ENCODE measurements at places on chromosomes 2 and 18.

- peak; percentile 26 for DNase-seq
These were observed 4.4 kb upstream of the SEMA4C start for GRCh38 chr2:96874198-96874831.

GRCh38 chr2:15652801-15653200 lies 61.1 kb downstream of the DDX1 start:
- DNase-seq, result no peak

DNA sequence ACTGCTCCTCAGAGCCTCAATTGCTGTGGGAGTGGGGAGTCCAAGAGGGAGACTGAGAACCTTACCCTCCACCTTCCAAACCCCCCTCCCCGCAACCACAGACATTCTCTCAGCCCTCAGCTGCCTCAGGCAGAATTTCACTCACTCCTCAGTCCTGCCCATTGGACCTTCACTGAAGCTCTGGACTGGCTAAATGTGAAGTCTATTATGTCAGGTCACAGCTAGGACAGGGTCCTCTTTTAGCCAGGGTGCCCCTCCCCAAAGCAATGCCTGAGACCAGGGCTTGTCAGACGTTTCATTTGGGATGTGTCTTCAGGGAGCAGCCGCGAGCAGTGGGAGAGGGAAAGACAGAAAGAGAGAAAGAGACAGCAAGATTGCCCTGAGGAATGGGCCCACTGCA lies 199.3 kb upstream of the CCDC68 start:
- no peak for DNase-seq

DNA sequence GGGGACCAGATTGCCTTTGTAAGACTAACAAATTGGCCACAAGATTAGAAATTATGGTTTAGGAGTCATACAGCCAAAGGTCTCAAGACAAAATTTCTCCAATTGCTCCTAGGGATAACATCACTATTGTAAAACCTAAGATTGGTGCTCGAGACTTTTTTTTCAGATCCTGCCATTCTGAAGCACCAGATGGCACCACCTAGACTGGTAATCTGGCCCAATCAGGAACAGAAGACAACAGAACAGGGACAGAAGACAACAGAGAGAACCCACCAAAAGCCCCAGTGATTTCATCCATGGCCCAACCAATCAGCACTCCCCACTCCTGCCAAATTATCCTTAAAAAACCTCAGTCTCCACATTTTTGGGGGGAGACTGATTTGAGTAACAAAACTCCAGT lies 66.8 kb downstream of the LINC00305 start:
- DNase-seq, result no peak

DNA sequence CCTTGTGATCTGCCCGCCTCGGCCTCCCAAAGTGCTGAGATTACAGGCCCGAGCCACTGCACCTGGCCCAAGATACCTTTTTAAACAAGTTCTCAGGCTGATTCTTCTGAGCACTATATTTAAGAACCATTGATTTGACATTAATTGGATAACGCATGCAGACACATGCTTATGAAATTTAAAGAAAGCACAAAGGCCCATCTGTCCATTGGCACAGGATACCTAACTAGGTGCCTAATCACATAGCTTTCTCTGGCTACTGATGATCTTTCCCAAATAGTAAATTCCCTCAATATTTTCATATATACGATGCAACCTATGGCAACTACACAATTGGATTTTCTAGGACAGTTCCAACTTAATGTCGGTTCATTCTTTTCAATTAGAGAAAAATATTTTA lies 62.5 kb upstream of the STAM2 start:
- DNase-seq, result no peak

DNA sequence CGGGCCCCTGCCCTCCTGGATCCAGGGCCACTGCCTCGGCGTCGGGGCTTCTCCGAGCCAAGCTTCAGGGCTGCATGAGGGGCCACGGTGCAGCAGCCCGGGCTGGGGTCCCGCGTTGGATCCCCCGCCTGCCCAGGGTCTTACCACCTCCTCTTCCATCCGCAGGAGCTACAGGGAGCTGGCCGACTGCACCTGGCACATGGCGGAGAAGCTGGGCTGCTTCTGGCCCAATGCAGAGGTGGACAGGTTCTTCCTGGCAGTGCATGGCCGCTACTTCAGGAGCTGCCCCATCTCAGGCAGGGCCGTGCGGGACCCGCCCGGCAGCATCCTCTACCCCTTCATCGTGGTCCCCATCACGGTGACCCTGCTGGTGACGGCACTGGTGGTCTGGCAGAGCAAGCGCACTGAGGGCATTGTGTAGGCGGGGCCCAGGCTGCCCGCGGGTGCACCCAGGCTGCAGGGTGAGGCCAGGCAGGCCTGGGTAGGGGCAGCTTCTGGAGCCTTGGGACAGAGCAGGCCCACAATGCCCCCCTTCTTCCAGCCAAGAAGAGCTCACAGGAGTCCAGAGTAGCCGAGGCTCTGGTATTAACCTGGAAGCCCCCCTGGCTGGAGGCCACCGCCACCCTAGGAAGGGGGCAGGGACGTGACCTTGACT lies 52.1 kb downstream of the RAMP1 start:
- DNase-seq, result no peak

- DNase-seq, result no peak
These were observed 315.9 kb downstream of the FBXO15 start for GRCh38 chr18:73831688-73832087.

DNA sequence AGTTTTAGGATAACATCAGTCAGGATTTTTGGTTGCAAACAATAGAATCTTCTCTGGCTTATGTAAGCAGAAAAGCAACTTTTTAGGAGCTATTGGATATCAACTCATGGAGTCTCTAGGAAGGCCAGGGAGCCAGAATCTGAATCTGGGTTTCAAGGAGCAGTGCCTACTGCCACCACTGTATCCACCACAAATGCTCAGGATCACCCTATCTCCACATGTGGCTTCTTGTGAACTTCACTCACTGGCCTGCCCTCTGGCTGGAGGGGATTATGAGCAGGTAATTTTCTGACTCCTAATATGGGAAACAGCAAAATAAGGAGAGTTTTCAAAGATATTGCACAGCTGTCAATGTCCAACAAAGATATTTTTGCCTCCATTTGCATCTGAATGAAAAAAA lies 142.9 kb downstream of the PKP4 start:
- DNase-seq, result no peak

- DNase-seq, result no peak
These were observed 44.3 kb downstream of the LMAN2L start for GRCh38 chr2:96695602-96696001.

- DNase-seq, result no peak
These were observed 97.4 kb downstream of the MCFD2 start for GRCh38 chr2:46818141-46818621.

GRCh38 chr2:63046961-63047320 lies 3.7 kb upstream of the OTX1 start:
- no peak for DNase-seq

GRCh38 chr18:68728081-68728700 lies 13.3 kb upstream of the TMX3 start:
- no peak for DNase-seq

DNA sequence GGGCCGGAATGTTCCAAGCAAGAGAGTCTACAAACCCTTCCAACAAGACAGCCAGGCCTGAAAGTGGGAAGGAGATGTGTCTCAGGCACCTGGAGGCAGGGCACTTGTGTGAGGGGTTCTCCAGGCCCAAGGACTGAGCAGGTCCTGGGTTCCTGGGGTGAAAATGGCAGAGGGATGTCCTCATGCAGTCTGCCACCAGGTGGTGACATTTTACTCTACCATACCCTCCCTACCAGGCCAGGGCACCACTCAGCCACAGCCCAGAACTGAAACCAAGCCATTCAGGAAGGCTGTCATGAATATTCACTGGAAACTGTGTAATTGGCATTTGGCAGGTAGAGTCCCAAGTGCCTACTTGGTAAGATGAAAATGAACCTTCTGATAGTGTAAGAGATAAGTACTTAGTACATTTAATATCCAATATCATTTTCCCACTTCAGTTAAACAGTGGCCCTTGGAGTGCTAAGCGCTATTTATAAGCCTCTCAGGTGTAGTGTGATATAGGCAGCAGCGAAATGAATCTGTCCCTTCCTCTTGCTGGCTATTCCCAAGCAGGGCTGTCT lies 185.1 kb downstream of the MYO5B start:
- DNase-seq, result peak; percentile 11

DNA sequence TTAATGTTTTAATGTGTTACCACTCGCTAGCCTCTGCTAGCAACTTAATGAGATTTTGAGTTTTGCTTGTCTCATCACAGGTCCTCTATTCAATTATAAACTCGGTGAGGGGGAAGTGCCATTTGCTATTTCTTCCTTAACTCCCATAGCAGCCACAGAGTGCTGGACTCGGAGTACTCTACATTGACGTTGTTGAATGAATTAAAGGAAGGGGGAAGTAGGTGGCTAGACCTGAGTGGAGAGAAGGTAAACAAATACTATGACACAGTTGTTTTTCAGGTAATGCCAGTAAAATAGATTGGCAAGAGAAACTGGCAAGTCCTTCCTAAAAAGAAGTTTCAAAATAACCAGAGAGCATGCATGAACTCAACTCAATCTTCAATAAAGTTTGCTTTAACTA lies 339.3 kb downstream of the HRH4 start:
- DNase-seq, result no peak

DNA sequence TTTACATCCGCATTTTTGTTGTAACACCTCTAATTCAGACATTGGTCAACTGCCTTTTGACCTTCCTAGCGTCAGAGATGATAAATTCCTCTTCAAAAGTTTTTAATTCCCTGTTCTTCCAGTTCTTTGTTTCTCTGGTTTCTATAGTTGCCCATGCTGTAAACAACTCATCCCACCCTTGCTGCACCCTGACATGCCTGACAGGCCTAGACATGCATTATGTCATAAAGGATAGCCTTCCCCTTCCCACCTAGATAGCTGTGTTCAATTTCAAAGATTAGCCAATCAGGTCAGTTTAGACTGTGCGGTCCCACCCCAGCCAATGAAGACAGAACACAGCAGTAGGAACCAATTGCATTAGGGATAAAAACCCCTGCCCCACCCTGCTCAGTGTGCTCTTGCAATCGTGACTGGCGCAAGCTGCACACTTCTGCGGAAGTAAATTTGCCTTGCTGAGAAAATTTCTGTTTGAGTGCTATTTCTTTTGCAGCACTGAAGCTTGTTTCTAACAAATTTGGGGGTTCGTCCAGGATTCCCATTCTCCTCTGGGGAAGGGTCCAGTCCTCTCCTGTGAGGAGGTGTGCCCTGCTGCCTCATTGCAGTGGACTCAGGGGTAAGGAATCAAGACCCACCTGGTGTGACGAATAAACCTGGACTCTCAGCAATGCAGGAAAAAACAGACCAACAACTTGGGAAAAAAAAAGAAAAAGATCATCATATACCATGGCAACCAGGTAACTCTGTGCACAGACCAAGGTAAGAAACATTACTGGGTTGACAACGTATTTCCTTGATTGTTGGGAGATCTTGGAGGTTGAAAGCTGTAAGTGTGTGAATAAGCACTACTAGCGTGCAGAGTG lies 9.1 kb upstream of the SAP130 start:
- no peak for DNase-seq

DNA sequence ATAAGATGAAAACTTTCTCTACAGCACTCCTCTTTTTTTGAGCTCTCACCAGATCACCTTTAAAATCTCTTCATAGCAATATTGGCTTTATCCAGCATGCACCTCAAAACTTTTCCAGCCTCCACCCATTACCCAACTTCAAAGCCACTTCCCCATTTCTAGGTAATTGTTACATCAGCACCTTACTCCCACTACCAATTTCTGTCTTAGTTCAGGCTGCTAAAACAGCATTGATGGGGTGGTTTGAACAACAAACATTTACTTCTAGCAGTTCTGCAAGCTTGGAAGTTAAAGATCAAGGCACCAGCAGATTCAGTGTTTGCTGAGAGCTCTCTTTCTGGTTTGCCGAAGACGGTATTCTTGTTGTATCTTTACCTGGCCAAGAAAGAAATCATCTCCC lies 114.0 kb upstream of the SLC39A10 start:
- no peak for DNase-seq

GRCh38 chr2:283996-284794 lies 3.7 kb downstream of the ALKAL2 start:
- no peak for DNase-seq

DNA sequence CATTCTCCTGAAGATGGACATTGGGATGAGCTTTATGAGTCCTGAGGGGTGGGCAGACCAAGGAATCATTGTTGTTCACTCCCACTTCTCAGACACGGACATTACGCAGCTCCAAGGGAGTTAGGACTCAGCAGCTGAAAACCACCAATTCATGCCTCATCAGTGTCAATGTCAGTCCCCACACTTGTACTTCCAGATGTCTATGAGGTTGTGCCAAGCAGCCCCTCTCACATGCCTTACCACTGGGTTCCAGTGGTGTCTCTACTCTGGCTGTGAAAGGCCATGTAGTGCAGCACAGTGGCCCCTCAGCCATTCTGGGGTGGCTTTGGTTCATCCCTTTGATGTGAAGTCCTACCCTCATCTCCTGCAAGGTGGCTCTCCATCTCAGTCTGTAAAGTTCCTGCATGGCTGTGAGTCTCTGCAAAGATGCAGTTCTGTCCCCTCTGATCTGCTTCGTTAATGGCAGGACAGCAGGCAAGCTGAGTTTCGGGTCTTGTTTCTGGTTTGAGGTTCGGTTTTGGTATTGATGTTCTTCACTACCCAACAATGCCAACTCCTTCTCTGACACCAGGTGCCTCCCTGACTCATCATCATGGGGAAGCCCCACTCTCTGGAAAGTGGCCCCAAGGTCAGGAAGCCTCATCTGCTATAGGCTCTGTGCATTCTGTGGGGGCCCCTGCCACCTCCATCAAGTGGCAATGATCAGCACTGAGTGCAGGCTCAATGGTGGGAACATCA lies 14.0 kb upstream of the COL6A3 start:
- no peak for DNase-seq

DNA sequence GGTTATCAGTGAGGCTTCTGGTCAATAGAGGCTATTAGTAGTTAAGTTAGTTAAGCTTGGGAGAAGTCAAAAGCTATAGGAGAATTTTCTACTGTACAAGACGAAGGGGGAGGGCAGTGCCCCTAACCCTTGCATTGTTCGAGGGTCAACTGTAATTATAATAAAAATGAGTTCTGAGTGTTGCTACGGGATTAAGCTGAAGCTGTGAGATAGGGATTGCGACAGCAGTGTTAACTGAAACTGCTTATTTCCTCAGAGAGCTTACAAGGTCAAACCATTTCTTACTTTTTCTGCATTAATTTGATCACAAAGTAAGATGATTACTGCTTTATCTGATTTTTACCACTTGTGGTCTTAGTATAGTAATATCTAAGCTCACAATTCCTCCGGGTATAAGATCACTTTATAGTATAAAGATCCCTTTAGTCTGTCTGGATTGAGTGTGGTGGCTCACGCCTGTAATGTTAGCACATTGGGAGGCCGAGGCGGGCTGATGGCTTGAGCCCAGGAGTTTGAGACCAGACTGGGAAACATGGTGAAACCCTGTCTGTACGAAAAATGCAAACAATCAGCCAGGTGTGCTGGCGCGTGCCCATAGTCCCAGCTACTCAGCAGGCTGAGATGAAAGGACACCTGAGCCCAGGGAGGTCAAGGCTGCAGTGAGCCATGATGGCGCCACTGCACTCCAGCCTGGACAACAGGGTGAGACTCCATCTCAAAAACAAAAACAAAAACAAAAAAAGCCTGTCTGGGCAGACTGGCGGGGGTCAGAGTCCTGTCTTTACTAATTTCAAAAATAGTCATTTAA lies 119.5 kb upstream of the TLK1 start:
- DNase-seq, result no peak

Measured in substantia nigra (tissue), 51 donors.